ENCODE measurements at places on chromosomes 11 and 22. TPM values are rescaled to one million over a fixed set of nuclear protein-coding genes. Genes with fewer than 3 reads are reported as not detected.
A peak's percentile ranks its signal among the peaks of the same experiment; 100 is the strongest.

- no peak for DNase-seq
These were observed 2.0 kb downstream of the PARVG start for GRCh38 chr22:44182588-44183286.

The SPTY2D1 gene
- 10.2 TPM for total RNA-seq

The ISX gene
- not detected for total RNA-seq

DNA sequence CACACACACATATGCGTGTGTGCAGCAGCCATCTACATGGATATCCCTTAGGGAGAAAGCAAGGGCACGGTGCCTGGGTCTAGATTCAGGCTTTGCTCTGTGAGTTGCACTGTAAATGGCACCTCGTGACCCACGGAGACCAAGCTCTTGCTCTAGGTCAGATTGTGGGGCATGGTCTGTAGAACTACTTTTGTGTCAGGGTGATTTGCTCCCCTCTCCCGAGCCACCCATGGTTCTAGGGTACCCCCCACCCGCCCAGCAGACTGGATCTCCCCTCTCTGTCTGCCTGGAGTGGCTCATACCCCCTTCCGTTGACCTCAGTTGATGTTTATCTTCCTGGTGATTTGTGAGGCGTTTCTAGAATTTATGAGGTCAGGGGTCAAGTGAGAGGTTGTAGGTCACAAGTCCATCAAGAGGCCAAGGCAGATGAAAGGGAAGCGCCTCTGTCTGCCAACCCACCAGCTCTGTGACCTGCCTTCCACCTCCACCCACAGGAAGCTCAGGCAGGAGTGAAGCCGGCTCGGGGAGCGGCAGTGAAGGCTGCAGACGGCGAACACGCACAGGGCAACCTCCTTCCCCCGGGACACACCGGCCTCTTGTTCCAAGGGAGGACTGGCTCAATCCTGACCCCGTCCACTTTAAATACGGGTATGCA, 76.2 kb upstream of the TTLL12 start:
- no peak for DNase-seq

The TSPAN32 gene
- total RNA-seq: 0.41 TPM

The LRRC55 gene
- 15.9 TPM for total RNA-seq

DNA sequence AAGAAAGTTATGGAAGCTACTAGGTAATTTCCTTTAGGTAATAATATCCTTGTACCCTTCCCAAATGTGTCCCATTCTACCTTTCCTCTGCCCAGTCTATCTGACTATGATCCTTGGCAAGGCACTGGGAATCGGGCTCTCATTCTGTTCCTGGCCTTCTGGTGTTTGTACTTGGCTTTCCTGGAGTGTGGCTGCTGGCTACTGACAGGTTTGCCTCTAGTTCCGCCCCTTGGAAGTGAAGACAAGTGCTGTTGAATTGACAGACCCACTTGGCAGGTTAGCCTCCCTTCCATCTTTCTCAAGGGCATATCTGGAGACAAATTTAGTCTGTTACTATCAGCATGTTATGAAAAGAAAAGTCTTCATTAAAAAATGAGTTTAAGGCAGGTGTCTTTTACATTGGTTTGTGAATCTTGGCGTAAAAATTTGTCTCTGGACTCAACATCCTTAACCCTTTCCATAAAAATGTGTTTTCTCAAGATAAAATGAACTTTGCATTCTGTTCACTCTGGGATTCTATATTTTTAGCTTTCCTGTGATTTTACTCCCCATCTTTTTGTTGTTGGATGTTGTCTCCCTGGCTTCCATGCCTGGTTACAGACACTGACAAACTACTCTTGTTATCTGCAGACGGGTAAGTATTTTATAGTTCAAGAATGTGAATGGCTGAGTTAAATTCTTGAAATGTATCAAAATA, 287.4 kb upstream of the PDGFD start:
- no peak for DNase-seq

- no peak for DNase-seq
These were observed 175.7 kb downstream of the TMEM135 start for GRCh38 chr11:87213444-87213843.

The GRIA4 gene
- total RNA-seq: 63.2 TPM

- DNase-seq: no peak
These were observed 184.4 kb upstream of the B3GAT1 start for GRCh38 chr11:134596404-134596803.

The GLYAT gene
- not detected for total RNA-seq

GRCh38 chr11:121334973-121335710, 42.6 kb downstream of the SC5D start:
- no peak for DNase-seq

DNA sequence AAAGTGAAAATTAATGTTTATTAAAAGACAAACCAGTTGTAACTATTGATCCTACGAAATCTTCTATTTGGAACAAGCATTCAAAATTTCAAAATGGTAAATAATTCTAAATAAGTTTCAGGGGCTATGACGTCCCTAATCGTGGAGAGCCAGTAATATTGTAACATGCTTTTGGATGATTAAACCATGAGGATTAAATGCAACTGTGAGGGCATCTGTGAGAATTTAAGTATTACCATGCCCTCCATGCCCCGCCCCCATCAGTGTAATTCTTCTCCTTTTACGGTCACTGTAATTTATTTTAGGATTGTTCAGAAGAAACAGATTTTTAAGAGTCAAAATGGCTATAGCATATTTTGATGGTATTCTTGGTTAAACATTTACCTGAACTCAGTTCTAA, 133.2 kb downstream of the APOL5 start:
- no peak for DNase-seq

GRCh38 chr11:2557381-2557780, 112.6 kb downstream of the KCNQ1 start:
- DNase-seq: no peak

DNA sequence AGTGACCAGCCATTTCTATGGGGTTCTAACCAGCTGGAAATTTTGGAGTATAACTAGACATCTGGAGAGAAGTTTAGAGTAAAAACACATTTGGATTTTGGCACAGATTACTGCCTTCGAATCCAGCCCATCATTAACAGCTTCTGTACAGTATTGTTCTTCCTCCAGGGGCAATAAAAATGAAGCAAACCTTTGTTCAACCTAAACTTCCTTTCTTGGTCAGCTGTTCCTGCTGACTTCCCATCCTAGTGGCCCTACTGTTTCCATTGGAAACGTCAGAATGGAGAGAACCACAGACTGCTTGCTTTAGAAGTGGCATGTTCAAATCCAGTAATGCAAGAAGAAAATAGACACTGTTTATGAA, 203.7 kb upstream of the MTMR2 start:
- DNase-seq: no peak

DNA sequence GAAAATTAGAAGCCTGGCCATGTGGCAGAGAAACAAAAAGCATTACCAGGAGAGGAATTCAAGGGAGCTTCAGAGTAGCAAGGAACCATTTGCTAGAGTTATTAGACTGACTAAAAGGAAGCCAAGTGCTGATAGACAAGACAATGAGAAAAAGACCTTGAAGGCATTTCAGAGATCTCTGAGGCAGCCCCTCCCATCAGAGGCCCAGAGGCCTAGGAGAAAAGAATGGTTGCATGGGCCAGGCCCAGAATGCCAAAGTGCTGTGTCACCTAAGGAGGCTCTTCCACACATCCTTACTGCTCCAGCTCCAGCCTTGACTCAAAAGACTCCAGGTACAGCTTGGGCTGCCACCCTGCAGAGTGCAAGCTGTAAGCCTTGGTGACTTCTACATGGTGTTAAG, 61.8 kb upstream of the POU2AF2 start:
- no peak for DNase-seq

- DNase-seq: no peak
These were observed 5.4 kb upstream of the OR56A4 start for GRCh38 chr11:6012035-6012668.

The UPK3A gene
- not detected for total RNA-seq

DNA sequence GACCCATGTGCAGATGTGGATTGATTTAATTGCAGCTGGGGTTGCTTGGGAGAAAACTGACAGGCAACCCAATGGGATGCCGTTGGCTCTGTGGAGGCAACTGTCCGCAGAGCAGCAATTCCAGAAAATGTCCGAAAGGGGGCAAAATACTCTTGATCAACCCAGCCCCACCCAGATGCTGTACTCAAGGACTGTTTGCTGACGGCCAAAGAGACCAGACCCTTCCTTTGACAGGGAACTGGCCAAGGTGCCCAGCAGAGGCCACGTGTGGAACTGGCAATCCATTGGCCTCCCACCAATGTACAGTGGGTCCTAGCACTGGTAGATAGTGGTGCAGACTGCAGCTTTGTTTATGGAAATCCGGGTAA, 29.7 kb upstream of the KCNA4 start:
- no peak for DNase-seq

DNA sequence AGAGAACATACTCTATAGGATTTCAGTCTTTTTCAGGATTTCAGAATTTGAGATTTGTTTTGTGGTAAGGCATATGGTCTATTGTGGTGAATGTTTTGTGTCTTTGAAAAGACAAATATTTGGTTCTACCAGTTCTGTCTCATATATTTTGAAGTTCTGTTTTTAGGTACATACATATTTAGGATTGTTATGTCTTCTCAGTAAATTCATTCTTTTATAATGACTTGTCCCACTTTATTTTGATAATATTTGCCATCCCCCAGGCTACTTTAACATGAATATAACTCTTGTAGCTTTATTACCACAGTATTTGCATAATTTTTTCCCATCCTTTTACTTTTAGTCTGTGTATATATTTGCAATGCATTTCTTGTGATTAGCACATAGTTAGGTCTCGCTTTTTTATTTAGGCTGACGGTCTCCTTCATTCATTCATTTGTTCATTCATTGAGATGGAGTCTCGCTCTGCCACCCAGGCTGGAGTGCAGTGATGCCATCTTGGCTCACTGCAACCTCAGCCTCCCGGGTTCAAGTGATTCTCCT, 32.1 kb downstream of the MTMR3 start:
- DNase-seq: no peak

- no peak for DNase-seq
These were observed 24.3 kb upstream of the IL10RA start for GRCh38 chr11:117961896-117962295.

- no peak for DNase-seq
These were observed 4.3 kb upstream of the RRM1 start for GRCh38 chr11:4090258-4090657.

- DNase-seq: peak; percentile 54
These were observed at the start of gene KCNE3 for GRCh38 chr11:74466916-74467885. TSS of gene KCNE3 (minus strand) at chr11:74467549. CDS start at chr11:74457563, 9,986 bp downstream.

The PIM3 gene
- 16.3 TPM for total RNA-seq

GRCh38 chr11:133175103-133175502, 357.2 kb downstream of the OPCML start:
- no peak for DNase-seq

GRCh38 chr11:72305077-72305476, 61.1 kb upstream of the PHOX2A start:
- no peak for DNase-seq

DNA sequence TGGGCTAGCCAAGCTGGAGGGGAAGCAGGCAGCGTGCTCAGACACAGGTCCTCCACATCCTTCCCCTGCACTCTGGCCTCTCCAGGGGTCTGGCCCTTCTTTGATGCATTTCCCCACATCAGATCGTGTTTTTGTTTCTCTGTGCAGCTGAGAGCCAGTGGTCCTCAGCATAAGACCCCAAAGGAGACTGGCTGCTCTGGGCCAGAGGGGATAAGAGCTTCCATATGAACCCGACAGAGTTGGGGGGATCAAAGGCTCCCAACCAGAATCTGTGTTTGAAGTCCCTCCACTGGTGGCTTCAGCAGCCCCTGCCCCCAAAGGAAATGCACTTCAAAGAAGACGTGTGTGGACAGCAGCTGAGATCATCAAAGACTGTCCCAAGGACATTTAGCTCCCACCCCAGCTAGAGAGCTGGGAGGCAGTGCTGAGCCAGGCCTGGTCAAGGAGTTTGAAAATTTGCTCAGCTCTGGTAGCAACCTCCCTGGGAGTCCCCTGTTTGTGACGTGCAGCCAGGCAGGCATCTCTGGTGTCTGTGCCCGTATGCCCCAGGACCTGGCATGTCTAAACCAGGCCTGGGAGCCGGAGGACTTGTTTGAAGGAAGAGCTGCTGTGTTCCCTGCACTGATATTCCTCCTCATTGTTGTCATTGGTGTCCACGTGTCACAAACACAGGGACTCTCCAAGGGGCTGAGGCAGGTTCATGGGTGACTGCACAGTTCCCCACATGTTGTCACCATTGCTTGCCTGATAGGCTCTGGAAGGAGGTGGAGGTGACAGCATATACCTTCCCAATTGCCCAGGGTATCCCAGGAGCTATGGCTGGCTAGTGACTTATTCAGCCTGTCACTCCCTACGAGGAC, 99.0 kb downstream of the AMOTL1 start:
- no peak for DNase-seq

DNA sequence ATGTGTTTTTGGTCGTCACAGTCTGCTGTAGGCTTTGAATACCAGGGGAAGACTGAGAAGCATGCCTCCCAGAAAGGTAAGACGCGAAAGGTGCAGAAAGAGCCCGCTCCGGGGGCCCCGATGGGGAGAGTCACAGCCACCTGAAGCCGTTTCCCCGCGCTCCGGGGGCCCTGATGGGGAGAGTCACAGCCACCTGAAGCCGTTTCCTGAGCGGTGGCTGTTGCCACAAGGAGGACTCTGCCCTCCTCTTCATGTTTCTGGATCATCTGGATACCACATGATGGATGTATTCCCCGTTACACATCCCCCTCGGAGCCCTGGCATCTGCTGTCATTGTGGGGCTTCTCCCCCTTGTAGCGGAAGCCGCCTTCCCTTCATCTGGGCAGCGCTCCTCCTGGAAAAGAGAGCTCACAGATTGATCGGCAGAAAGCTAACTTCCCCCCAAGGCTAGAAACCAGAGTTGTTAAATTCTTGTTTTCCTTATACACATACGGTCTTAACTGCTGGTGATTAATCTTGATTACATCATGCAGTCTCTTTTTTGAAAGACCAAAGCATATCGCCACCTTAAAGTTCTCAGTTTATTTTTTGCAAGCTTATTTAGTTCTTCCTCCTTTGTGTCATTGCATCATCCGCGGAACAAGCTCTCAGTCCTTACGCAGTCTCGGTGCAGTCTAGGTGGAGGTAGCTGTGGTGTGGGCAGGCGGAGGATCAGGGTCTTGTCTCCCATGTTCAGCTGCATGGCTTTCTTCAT, 17.5 kb downstream of the CTTN start:
- DNase-seq: no peak

GRCh38 chr22:36808721-36809344, 8.0 kb downstream of the PVALB start:
- DNase-seq: no peak

DNA sequence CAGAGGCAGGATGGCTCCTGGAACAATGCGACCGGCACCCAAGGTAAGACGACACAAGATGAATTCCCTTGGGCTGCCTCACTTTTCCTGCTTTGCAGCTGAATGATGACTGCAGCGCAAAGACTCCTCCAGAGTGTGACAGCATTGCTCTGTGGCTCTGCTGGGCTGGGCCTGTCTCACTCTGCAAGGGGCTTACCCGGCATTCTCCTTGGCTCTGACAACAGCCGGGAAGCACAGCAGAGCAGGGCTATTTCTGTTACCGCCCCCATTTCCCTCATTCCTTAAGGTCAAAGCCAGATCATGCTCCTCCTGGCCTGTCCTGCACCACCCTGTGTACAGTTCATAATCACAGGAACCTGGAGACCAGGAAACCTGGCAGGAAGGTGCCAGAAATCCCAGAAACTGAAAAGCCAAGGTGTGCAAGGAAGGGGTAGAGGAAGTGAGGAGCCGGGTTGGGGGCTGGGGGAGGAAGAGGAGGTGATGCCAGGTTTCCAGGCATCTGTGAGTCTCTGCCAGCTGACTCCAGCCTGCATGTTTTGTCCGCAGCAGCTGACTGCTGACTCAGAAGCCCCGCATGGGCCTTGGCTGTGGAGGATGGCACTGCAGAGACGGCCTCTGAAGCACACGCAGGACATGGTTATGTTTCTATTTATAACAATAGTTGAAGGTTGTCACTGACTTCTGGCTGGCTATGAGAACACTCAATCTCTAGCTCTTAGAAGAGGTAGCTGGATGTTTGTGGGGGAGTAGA, 113.6 kb downstream of the MICAL3 start:
- peak; percentile 37 for DNase-seq
